ENCODE measurements at places on chromosomes 11 and 22.

DNA sequence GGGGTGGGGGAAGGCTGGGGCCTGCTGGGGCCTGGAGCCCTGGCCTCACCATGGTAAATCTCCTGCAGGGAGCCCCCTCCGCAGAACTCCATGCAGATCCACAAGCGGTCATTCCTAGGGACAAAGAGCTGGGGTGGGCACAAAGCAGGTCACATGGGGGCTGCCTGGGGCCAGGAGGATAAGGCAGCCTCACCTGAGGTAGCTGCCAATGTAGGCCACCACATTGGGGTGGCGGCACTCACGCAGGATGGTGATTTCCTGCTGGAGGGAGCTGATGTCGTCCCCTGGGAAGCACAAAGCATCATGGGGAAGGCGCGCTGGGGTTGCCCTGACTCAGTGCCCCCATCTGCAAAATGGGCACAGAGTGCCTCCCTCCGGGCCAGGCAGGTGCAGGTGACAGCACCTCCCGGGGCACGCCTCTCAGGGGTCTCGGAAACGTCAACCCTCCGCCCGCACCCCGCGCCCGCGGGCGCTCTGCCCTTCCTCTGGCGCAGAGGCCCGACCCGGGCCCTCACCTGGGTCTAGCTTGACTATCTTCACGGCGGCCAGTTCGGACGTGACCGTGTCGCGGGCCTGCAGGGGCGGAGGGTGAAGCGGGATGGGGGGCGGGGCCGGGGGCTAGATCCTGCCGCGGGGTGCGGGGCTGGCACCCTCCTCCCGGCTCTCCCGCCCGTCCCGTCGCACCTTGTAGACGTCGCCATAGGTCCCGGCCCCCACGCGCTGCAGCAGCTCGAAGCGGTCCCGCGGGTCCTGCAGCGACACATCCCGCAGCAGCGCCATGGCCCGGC, 450 bp downstream of the MAP4K2 start:
- DNase-seq = no peak

DNA sequence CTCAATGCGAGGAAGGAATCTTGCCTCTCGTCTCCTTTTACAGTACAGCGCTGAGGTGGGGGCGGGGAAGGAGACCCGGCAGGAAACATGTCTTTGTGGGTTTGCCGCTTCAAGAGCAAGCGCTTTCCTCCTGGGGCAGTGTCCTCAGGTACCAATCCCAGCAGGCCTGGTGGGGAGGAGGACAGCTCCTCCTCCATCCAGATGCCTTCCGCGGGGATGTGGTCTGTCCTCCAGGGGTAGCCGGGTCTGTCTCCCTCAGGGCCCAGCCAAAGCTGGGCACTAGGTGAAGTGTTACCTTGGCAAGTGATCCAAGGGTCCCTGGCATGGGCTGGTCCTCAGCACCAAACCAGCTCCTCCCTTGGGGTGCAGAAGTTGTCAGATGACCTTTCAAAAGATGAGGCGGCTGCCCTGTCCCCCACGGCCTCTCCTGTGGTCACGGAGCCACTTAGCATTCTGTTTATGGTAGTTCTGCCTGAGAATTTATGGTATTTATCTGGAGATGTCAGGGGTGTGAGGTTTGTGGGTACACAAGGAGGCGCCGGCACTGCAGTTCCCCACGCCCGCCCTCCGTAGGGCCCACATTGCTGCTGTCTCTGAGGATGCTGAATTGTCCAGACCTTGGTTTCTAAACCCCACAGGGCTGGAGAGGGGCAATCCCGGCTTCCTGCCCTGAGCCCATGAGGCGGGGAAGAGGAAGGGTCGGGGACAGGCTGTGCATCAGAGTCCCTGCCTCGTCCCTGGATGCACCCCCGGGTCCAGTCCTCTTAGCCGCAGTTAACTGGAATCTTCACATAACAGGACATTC, 93.5 kb upstream of the ANO1 start:
- DNase-seq = no peak

DNA sequence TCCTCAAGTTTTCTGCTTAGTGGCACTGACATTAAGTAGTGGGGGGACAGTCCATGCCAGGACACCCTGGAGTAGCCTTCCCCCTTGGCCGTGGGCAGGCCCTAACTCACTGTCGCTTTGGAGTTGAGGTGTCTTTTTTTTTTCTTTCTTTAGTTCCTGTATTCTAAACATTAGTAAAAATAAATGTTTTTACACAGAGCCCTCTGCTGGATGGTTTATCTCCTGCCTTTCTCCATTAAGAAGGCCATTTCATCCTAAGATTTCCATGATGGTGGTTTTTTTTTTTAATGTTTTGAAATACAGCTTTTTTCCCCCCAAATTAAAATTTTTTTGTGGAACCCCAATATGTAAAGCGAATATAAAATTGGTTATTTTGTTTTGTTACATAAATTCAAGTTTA, 1.8 kb upstream of the TIGD3 start:
- DNase-seq = no peak

DNA sequence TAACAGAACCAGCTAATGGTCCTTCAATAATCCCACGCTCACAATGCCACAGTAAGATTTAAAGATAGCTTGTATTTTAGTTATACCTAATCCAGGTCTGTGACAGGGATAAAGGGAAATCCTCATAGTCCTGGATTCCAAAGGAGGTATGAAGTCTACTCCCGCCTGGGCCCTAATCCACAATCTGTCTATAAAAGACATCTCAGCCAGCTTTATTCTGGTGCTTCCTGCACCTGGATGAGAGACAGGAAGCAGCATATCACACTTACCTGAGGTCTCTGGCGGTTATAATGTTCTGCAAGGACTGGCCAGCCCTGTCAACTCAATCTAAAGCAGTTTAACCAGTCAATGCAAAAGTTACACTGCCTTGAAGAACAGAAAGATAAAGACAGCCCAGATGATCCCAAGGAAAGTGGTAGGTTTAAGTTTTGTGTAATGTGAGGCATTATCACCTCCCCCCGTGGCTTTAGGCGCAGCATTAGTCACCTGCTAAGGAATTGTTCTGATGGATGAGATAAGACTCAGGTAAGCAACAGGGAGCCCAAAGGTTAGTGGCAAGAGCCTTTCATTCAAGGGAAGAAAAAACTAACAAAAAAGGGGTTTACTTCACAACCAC, 57.6 kb downstream of the PLEKHA7 start:
- DNase-seq = no peak

DNA sequence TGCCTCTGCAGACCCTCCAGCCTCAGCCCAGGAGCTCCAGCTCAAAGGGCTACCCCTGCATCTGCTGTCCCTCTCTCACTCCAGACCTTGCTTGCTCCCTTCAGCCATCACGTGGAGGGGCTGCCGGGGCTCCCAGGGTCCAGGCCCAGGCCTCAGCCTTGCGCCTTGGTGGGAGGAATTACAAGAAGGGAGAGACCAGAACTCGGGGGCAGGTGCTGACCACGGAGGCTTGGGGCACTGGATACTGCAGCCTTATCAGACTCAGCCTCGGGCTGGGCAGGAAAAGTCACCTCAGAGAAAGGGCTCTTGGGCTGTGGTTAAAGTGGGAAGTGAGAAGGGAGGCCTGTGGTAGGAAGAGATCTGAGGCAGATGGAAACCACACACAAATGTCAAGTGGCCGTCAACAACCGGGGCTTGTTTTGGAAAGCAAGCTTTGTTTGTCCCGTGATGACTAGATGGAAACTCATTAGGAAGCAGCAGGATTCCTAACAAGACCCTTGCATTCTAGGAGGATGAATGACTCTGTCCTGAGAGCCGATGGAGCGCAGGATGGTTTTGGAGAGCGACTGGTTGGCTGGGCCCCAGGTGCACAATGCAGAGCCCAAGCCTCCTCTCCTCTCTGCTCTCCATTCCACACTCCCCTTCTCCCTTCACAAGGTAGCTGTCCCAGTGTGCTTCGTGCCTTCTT, 1321.7 kb downstream of the TBC1D22A start:
- DNase-seq = no peak

DNA sequence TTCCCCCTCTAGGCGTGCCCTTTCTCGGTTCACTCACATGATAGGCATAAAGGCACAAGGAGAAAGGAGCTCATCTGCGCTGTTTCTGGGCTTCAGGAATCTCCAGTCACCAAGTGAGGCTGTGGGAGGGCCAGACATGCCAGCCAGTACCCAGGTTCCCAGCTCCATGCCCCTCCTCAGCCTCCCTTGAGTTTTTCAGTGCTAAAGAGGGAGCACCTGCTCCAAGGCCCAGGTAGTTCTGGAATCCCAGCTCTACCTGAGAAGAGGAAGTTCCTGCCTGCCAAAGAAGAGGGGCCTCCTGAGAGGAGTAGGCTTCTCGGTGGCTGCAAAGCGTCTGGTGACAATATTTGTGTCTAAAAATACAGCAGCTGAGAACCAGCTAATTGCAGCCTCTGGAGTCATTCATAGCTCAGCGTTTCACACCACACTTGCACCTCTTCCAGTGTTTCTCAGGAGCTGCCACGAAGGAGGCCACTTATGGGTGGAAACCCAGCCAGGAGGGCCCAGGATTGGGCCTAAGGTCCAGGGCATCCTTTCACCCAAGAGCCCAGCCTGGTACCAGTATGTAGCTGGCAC, 197.4 kb downstream of the TRIM29 start:
- DNase-seq = no peak

All from fibroblast of skin of abdomen (primary cell).